ENCODE measurements at places on chromosomes 16 and 17.
A peak's percentile ranks its signal among the peaks of the same experiment; 100 is the strongest.

DNA sequence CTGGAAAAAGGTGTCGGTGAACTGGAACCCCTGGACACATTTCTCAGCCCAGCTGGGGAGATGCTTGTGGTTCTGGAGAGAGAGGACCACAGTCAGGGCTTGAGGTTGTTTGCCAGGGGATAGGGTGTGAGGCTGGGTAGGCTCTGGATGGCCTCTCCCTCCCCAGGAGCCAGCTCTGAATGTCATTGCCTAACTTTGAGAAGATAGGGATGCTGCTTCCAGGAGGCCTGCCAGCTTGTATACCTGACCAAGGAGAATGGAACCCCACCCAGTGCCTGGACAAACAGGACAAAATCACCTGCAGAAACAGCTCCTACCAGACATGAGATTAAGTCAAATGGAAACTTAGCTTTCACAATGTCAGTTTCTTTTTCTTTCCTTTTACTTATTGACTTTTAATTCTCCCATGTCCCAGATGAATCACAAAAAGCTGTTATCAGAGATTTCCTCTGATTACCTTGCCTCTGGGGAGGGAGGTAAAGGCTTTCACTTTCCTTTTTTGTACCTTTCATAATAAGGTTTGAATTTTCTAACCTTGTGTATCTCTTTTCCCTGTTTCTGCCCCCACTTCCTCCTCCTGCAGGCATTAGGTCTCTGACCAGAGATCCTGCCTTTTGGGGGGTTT lies 29.8 kb upstream of the PLLP start:
- no peak for DNase-seq

GRCh38 chr16:9095656-9096397 lies 4.4 kb downstream of the HAPSTR1 start:
- DNase-seq = no peak

DNA sequence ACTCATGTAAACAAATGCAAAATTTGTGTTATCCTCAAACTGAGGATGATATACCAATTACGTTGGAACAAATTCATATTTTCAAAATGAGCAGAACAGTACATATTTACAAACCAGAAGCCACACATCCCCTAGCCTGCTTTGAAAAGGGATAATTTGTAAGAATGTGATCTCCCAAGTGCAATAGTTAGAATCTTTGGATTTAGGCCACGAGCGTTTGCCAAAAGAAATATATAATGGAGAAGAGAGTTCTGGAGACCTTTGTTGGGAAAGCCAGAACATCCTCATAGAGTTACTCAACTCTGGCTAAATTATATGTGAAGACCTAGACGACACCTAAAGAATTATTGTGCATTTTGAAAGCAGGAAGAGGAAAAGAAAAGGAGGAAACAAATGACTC lies 449.3 kb downstream of the KCNJ2 start:
- DNase-seq = no peak

- no peak for DNase-seq
Observed at GRCh38 chr17:42553866-42554249, 1.1 kb downstream of the HSD17B1 start.

DNA sequence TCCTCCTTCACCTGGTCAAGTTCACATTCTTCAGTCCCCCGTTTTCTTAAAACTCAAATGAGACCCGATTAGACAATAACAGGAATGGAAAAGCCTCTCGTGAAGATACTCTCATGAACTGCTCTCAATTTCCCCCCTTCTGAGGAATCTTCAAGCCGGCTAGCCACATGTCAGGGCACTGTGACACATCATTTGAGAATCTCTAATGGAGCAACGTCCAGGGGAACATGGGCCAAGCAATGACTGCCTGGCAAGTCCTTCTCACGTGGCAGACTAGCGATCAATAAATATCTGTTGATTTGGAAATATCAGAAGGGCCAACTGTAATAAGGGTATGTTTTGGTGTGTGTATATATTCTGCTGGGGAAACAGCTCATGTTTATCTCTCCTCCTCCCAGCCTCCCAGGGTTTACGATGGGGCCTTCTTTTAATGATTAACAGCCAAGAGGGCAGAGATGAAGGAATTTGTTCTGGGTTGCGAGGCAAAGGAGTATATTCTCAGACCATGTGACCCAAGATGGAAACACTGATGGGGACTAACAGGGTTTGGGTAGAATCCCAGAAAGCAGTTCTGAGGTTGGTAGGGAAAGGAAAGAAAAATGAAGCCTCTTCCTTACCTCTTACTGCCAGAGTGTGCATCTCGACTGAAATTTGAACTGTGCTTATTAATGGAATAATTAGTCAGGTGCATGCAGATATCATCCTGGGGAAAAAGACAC lies 21.4 kb downstream of the TTLL6 start:
- DNase-seq = peak; percentile 93

DNA sequence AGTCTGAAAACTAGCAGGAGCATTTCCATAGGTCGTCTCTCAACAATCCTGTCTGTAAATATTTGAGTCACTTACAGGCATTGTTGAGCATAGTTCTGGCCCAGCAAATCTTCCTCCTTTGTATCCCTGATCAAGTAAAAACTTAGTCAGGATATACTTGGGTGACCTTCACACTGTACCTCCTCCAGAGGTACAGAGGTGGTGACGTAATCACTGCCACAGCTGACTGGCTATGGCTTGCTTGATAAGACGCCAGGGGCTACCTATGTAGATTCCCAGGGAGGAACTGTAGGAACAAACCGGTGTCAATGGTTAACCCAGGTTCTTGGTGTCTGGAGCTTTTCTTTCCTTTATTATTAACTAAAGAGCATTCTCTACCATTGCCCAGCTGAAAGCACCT lies at the start of gene KCNJ16:
TSS of gene KCNJ16 (plus strand) at position 270 of the 400 bp plus-strand sequence. CDS start 56,863 bp downstream, outside the sequence.
- DNase-seq = no peak

GRCh38 chr16:24953306-24953705 lies 61.9 kb downstream of the ARHGAP17 start:
- no peak for DNase-seq

- DNase-seq = peak; percentile 79
Observed at GRCh38 chr17:30095507-30096244, 20.9 kb upstream of the NSRP1 start.

DNA sequence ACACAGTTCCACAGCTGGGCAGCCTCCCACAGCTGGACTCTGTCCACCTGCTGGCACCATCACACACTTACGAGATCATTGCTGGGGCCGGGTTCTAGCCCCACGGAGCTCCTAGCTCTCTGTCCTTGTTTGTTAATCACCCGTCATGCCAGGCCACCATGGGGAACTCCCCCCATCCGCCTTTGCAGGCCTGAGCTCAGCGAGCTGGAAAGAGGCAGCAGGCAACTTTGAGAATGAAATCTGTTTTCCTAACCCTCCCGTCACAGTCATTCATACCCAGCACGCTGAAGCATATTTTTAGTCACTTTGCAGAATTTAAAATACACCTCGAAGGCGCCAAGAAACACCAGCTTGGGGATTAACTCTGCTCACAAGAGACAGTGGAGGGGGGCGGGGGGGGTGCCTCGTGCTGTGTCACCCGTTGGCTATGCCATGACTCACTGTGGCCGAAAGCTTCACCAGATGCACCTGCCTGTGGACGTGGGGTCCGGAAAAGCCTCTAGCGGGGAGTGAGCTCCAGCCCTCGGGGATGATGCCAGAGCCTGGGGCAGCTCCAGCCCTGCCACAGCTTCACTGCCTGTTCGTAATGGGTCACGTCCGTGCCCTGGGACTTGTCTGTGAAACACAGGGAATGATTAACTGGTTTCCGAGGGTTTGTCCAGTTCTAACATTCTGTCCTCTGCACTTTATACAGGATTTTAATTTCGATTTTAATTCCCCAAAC lies 1.4 kb upstream of the SPNS2 start:
- DNase-seq = peak; percentile 34

DNA sequence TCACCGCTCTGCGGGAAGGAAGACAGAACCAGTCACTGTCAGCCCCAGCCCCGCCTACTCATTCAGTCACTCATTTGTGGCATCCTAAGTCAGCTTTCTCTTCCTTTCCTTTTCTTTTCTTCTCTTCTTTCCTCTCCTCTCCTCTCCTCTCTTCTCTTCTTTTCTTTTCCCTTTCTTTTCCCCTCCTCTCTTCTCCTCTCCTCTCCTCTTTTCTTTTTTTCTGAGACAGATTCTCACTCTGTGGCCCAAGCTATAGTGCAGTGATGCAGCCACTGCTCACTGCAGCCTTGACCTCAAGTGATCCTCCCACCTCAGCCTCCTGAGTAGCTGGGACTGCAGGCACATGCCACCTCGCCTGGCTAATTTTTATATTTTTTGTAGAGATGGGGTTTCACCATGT lies 10.6 kb upstream of the KLHL36 start:
- DNase-seq = no peak

DNA sequence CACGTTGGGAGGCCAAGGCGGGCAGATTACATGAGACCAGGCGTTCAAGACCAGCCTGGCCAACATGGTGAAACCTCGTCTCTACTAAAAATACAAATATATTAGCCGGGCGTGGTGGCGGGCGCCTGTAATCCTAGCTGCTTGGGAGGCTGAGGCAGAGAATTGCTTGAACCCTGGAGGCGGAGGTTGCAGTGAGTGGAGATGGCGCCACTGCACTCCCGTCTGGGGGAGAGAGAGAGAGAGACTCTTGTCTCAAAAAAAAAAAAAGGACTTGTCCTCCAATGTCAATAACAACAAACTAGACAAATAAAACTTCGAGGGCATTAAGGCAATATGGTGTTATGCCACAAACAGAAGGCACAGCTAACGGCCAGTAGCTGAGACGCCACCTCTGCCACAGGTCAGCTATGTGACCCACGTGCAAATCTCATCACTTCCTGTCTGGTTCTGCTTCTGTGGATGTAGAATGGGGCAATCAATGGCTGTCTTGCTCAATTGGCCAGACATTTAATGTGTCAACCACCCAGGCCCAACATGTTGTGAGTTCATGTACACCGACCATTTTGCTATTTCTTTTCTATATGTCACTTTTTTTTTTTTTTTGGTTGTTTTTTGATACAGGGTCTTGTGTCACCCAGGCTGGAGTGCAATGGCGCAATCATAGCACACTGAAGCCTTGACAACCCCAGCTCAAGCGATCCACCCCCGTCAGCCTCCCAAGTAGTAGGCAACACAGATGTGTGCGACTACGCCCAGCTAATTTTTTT lies 834 bp upstream of the TXNDC11 start:
- peak; percentile 74 for DNase-seq

- no peak for DNase-seq
Observed at GRCh38 chr16:84448444-84448843, 56.0 kb downstream of the MEAK7 start.

DNA sequence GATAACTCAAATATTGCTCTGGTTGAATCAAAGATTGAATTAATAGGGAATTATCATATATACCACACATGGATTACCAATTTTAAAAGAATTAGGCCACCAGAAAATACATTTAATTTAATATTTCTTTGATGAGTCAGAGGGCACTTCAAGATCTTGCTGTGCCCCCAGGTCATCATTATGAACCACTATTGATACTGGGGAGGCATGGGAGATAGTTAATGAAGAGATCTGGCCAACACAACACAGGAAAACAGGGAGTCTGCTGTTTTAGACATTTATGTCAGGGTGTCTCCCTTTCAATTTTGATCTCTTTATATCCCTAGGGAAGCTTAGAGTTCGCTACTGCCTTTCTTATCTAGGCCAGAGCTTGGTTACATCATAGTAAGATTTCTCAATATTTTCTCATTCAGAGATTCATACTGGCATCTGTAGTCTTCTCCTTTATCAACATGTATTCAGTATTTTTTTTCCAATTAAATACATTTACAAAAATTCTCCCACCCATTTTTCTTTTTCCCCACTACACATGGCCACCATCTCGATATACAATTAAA lies 158.3 kb upstream of the ZFHX3 start:
- no peak for DNase-seq

DNA sequence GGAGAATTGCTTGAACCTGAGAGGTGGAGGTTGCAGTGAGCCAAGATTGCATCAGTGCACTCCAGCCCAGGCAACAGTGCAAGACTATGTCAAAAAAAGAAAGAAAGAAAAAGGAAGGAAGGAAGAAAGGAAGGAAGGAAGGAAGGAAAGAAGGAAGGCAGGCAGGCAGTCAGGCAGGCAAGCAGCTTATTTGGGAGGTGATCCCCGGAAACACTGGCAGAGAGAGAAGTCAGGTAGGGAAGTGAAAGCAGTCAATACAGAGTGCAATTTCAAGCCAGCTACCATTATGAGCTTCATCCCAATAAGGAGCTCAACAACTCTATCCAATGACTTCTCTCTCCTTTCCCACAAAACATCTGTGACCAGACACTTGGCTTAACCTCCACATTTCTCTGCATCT lies 83.0 kb upstream of the TBC1D3K start:
- no peak for DNase-seq
